ENCODE measurements at places on chromosomes 5 and 9.

DNA sequence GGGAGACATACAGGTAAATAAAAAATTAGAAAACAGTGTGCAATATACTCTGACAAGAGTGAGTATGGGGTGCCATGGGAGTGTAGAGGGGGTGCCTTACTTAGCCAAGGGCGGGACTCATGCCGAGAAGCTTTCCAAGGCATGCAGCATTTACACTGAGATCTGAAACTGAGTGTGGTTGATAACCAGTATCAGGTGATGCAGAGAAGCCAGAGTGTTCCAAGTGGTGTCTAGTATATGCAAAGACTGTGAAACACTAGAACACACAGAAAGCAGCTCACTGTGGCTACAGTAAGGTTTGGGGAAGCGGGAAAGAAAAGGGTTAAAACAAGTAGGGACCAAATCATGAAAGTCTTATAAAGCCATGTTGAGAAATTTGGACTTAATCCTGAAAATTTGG is 30.5 kb upstream of the ERBIN start:
- DNase-seq = no peak

- no peak for DNase-seq
These were observed 159.0 kb downstream of the PBX3 start for GRCh38 chr9:125906144-125906543.

GRCh38 chr9:12853051-12853450 is 78.2 kb downstream of the LURAP1L start:
- no peak for DNase-seq

DNA sequence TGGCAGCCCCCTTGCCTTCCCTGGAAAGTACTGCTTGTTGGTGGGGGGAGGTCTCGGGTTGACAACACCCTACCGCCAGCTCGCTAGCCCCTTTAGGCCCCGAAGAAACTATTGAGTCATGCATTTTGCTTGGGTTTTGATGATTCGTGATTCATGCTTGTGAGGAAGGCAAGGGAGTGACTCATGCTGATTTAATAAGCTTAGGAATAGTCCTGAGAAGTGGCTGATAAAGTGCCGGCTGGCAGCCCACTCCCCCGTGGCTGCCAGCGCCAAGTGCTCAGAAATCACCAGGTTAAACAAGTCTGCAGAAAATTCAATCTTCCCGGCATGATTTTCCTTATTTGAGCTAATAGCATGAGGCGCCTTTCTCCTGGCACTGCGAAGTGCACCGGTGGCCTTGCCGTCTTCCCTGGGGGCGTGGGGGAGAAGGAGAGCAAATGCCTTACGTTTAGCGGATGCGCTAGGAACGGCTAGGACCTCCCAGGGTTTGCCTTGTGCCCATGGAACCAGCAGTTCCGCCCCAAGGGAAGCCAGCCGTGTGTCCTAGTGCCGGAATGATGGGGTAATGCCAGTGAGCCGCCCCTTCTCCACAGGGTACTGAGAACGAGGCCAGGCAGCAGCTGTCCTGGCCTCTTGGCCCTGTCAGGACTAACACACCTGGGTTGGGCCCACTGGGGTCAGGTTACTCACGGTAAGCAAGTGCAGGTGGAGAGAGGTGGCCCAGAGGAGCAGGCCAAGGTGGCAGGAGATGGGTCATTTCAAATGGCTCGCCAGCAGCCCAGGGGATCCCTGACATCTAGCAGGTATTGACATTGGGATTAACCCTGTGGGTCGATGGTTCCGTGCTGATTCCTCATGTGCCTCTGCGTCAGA is 151.9 kb downstream of the MACROH2A1 start:
- no peak for DNase-seq

- DNase-seq = no peak
These were observed 279.4 kb downstream of the CWC27 start for GRCh38 chr5:65047948-65048690.

GRCh38 chr5:32135086-32135485 is 39.0 kb downstream of the GOLPH3 start:
- DNase-seq = no peak

GRCh38 chr5:133723651-133724366 is 111.5 kb upstream of the FSTL4 start:
- DNase-seq = no peak

DNA sequence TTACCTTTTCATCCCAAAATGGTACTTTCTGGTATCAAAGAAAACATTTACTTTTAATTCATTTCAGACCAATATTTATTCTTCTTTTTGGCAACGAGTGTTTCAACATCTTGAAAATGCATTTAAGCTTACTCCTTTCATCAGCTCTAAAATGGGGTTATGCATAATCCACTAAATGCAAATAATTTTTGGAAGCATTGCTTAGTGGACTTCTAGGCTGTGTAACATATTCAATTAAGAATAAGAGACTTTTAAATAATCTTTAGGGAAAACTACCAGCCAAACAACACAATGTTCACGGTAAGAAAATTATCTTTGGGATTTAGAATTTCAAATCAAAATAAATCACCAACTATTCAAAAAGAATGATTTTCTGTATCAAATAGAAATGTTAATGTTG is 118.2 kb downstream of the ADAMTS6 start:
- no peak for DNase-seq

DNA sequence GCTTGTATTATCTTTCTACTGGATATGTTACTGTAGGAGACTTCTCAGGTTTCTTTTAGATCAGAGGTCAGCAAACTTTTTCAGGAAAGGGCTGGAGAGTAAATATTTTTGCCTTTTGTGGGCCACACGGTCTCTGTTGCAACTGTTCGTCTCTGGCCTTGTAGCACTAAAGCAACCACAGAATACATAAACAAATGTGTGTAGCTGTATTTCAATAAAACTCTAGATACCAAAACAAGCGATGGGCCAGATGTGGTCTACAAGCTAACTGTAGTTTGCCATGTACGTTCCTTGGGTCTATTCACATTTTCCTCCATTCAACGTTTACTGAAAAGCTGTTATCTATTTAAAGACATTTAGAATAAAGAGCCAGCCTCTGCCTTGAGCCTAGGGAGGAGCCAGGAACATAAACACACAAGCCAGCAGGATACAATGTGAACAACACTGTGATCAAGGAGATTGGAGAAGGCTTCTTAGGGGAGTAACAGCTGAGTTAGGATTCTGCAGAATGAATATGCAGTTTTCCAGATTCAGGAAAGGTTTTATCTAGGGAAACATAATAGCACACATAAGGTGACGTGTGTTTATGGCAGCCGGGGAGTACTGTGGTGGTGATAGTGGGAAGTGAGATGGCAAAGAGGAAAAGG is 33.0 kb upstream of the HOMER1 start:
- DNase-seq = no peak
